ENCODE measurements at places on chromosomes 4 and X.

GRCh38 chrX:19057856-19058255, 64.4 kb downstream of the ADGRG2 start:
- no peak overlapping the region for H3K27ac ChIP-seq
- no peaks in the 10 kb centered on the region for H3K27me3 ChIP-seq
- no peak for DNase-seq
- no peaks in the 10 kb centered on the region for H3K36me3 ChIP-seq

GRCh38 chrX:43750248-43750676, 94.2 kb downstream of the MAOA start:
- peak; percentile 69 for DNase-seq
- H3K27ac ChIP-seq: no peak overlapping the region
- H3K4me1 ChIP-seq: no peaks in the 10 kb centered on the region
- H3K36me3 ChIP-seq: no peaks in the 10 kb centered on the region

DNA sequence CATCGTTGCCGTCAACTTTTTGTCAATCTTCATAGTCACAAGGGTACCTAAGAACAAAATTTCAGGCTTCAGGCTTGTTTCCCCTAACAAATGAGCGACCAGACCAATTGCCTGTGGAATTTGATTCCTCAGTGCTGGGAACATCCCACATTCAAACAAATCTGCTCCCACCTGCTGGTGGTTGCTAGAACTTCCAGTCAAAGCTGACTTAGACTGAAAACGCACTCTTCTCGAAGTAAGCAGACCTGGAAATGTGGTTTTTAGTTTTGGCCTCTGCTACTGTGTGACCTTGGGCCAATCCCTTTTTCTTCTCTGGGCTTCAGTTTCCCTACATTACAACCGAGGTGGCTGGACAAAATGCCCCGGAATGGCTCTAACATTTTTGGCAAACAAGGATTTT, 1.8 kb upstream of the GABRQ start:
- no peak overlapping the region for H3K27ac ChIP-seq
- no peak overlapping the region for H3K4me3 ChIP-seq

DNA sequence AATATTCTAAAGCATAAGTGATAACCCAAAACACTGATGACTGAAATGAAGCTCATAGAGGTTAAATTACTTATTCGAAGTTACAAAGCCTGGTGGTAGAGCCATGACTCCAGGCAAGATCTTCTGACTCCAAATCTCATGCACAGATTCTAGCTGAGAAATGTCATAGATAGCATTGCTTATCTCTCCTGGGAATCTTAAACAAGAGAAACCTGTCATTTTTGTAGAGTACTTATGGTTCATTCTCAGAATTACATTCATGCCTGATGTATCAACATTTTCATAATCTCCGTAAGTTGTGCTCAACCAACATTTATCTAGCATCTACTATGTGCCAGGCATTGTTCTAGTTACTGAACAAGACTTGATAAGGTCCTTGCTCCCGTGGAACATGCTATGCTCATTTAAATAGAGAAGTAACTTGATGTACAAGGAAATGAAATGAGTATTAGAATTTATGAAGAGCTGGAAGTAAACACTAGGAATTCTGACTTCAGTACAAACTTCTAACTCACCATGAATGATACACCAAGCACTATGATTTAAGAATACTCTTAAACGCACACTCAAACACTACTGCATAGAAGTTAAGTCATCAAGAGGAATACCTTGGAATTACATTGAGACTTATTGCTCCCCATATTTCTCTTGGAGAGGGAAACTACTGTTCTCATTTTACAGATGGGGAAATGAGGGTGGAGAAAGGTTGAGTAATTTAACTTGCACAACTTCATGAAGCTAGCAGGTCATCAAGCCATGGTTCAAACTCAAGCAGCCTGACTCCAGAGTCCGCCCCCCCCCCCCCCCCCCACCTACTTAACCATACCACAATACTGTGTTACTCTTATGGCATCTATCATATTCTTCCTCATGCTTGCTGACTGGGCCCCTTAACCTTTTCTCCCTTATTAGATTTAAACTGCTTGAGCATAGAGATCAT, 45.4 kb downstream of the MBNL3 start:
- no peaks in the 10 kb centered on the region for H3K27me3 ChIP-seq
- no peak for DNase-seq
- no peaks in the 10 kb centered on the region for H3K36me3 ChIP-seq
- H3K4me3 ChIP-seq: no peak overlapping the region

- no peak overlapping the region for H3K27ac ChIP-seq
- H3K4me1 ChIP-seq: peaks cover 2% of the 10 kb centered on the region
- no peak overlapping the region for H3K4me3 ChIP-seq
- no peaks in the 10 kb centered on the region for H3K36me3 ChIP-seq
- no peak for DNase-seq
Measured at GRCh38 chr4:52979821-52980590, 117.9 kb downstream of the RASL11B start.

GRCh38 chrX:151206871-151207270, 30.5 kb downstream of the GPR50 start:
- no peaks in the 10 kb centered on the region for H3K36me3 ChIP-seq
- DNase-seq: no peak
- no peak overlapping the region for H3K27ac ChIP-seq
- H3K27me3 ChIP-seq: no peaks in the 10 kb centered on the region

GRCh38 chr4:99917575-99917974, 23.3 kb upstream of the LAMTOR3 start:
- H3K4me1 ChIP-seq: no peaks in the 10 kb centered on the region
- no peaks in the 10 kb centered on the region for H3K27me3 ChIP-seq

DNA sequence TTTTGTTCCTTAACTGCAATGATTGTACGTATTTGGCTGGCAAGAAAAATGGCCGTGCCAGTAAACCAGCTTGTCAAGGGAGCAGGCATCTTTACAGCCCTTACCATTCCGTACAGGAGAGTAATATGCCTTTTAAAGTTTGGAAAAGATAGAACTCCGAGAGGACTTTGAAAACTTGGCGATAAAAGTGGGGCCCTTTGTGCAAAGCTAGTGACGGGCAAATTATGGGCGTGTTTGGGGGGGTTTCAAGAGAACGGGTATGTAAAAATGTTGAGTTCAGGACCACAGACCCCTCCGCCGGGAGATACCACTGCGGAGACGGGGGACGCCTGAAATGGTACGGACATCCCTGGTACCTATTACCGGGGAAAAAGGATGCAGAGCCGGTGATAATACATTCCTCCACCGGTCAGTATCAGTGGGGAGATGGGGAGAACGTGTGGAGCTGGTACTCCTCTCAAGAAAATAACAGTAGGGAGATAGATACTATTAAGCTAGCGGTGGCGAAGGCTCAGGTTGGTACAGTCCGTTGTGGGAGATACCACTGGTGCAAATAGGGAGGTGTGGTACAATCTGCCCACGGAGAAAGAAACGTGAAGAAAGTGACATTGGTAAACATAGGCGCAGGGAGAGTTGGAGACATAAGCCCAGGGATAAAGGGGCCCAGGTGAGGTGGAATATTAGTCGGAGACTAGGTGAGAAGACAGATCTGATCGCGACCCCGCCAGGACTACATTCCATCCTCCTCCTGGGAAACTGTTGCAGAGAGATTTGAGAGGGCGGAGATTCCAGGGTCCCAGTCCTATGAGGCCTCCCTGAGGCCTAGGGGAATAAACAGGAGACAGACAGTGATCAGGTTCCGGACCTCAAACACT, 14.5 kb downstream of the SPACA5 start:
- DNase-seq: peak; percentile 91
- no peaks in the 10 kb centered on the region for H3K27me3 ChIP-seq
- H3K4me1 ChIP-seq: no peaks in the 10 kb centered on the region
- H3K27ac ChIP-seq: peak overlapping the region; percentile 96
- H3K36me3 ChIP-seq: no peaks in the 10 kb centered on the region
- peak overlapping the region; percentile 63 for H3K4me3 ChIP-seq

GRCh38 chr4:2341261-2341841, 77.1 kb downstream of the ZFYVE28 start:
- H3K4me3 ChIP-seq: no peak overlapping the region
- H3K27me3 ChIP-seq: no peaks in the 10 kb centered on the region
- H3K27ac ChIP-seq: no peak overlapping the region
- no peaks in the 10 kb centered on the region for H3K36me3 ChIP-seq
- no peak for DNase-seq
- H3K4me1 ChIP-seq: no peaks in the 10 kb centered on the region

GRCh38 chr4:122534776-122535175, 78.3 kb upstream of the IL2 start:
- DNase-seq: no peak
- no peaks in the 10 kb centered on the region for H3K4me1 ChIP-seq
- H3K36me3 ChIP-seq: no peaks in the 10 kb centered on the region
- no peak overlapping the region for H3K27ac ChIP-seq

DNA sequence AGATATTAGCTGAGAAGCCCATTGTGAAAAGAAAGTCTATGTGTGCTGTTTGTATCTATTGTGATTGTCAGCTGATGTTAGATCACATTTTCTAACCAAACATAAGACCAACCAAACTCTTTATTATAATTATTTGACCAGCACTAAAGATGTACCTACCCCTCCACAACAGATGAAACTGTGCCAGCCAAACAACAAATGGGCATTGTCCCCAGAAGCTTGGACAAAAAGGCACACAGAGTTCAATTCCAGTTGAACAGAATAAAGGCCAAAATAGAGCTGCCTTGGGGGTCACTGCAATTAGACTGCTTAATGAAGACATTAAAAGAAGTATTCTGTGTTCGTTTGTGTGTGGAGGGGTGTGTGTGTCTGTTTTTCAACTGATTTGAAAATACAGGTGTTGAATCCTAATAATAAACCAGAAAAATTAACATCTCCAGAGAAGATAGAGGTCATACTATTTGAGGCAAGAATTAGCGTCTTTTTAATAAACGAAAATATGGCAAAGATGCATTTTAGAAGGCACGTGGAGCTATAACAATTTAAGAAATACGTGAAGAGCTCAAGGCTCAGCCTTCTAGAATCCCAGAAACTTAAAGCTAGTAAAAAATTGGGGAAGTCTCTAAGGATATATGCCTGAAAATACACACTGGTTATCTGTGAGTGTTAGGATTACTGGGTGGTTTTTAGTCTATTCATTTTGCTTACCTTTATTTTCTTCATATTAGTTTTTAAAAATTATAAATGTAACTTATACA, 2.2 kb downstream of the SPP1 start:
- H3K27me3 ChIP-seq: no peaks in the 10 kb centered on the region
- peaks cover 2% of the 10 kb centered on the region for H3K4me1 ChIP-seq
- H3K36me3 ChIP-seq: no peaks in the 10 kb centered on the region
- H3K27ac ChIP-seq: no peak overlapping the region
- no peak for DNase-seq

DNA sequence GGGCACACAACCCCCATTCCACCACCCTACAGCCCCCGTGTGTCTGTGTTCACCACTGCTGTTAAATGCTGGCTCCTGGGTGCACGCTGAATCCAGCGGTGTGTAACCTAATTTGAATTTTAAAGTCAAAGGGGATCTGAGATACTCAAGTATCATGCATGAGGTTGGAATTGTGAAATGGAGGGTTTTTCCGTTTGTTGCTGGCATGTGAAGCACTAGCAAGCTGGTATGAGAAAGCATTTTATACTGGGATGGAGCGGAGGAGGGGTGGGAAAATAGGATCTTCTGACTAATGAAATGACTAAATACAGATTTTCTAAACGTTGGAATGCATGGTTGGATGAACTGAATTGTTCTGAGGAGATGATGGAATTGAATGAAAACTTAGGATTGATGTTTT, 36.9 kb upstream of the FAT1 start:
- no peak overlapping the region for H3K4me3 ChIP-seq
- H3K27ac ChIP-seq: no peak overlapping the region

GRCh38 chr4:32117693-32118092, 1397.5 kb downstream of the PCDH7 start:
- no peaks in the 10 kb centered on the region for H3K36me3 ChIP-seq
- DNase-seq: no peak
- H3K4me3 ChIP-seq: no peak overlapping the region
- H3K27ac ChIP-seq: no peak overlapping the region
- H3K4me1 ChIP-seq: no peaks in the 10 kb centered on the region

DNA sequence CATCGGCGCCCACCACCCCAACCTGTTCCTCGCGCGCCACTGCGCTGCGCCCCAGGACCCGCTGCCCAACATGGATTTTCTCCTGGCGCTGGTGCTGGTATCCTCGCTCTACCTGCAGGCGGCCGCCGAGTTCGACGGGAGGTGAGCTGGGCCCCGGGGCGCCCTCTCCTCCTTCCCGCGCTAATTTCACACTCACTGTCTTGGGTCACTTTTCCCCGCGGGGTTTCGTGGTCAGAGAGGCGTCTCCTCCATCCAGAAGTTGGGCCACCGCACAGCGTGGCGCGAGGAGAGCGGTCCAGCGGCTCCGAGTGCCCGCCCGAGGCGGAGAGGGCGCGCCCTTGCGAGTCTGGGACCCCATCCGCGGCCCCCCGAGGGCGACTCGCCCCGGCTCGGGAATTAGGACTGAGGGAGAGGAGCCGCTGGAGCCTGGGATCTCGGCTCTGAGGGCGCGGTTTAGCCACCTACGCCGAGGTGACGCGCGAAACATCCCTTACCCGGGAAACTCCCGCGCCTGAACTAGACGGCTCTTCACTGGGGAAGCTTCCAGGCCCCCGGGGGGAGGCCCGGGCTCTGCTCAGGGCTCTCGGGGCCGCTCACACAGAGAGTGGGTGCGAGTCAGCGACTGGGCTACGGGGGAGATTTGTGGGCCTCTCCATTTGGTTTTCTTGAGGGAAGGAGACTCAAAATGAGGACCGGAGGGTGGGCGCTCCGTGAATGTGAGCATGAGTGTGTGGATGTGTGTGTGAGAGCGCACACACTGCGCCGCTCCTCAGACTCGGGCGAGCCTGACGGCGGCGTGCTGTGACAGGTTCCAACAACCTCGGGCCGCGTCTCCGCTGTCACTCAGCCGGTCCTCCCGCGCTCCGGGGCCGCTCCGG, 551 bp downstream of the NPNT start:
- no peak for DNase-seq
- H3K27me3 ChIP-seq: peaks cover 40% of the 10 kb centered on the region
- H3K36me3 ChIP-seq: no peaks in the 10 kb centered on the region
- no peak overlapping the region for H3K4me3 ChIP-seq

DNA sequence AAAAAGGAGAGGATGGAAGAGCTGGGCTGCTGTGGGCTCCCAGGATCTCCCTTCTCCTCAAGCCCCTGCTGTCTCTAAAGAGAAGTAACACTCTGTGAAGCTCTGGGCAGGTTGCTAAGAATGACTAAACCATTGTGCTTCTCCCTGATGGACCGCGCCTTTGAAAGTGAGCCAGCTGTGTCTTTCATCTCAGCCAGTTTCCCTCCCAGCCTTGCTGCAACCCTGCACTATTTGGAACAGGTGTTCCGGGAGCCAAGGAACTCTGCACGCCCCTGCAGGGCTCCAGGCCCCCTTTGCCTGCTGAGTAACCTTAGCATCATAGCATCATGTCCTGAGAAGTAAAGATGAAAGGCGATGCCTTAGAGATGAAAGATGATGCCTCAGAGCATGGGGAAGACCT, 39.7 kb downstream of the SMIM20 start:
- H3K36me3 ChIP-seq: no peaks in the 10 kb centered on the region
- peaks cover 2% of the 10 kb centered on the region for H3K27me3 ChIP-seq
- no peak overlapping the region for H3K4me3 ChIP-seq

Data from fibroblast of lung (primary cell).